ENCODE measurements at places on chromosomes 1 and 21.

DNA sequence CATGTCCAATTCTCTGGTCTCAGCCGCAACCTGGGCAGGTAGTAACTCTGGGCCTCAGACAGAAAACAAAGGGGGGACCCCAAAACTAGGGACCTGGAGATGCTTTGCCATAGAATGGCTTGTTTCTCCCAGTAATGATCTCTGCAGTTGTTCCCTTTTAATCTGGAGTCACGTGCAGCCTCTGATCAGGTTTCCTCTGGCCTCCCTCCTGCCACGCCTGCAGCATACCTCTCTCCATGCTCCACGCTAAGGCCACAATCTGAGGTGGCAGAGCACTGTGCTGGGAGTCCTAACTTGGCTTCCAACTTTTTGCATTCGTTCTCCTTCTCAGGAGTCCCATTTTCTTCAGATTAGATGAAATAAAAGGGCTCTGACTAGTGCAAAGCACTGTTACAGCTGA, 1.9 kb downstream of the PABPC4 start:
- DNase-seq: no peak

DNA sequence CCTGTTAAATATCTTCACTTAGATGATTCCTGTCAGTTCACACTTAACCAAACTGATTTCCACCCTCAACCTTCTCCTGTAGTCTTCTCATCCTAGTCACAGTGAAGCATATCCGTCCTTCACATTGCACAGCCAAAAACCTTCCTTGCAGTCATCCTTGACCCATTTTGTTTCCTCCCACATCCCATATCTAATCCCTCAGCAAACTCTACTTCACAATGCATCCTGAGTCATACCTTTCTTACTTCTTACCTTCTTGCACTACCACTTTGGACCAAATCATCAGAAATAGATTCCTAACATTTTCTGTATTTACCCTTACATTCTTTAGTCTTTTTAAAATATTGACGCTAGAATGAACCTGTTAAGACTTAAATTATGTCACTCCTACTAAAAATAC, 86.9 kb downstream of the OLFML2B start:
- no peak for DNase-seq

DNA sequence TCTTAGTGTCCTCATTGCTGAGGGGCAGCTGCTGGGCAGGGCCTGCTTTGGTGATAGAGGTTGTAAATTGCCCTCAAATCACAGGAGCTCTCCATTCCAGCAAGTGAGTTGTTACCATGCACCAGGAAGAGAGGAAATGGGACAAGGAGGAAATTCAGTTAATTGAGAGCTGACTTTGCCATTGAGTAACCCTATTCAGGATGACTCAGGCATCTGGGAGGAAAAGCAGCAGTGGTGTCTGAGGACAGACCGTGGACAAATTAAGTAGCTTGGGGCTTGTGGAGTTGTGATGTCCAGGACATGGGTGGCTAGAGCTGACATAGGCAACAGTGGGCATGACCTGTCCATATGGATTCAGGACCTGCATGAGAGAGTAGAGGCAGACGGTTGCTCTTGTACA, 5.9 kb downstream of the ARHGEF10L start:
- no peak for DNase-seq

- peak; percentile 56 for DNase-seq
Observed at GRCh38 chr21:43646550-43647260, 12.6 kb downstream of the HSF2BP start.

- no peak for DNase-seq
Observed at GRCh38 chr1:94951046-94951445, 24.1 kb upstream of the CNN3 start.

DNA sequence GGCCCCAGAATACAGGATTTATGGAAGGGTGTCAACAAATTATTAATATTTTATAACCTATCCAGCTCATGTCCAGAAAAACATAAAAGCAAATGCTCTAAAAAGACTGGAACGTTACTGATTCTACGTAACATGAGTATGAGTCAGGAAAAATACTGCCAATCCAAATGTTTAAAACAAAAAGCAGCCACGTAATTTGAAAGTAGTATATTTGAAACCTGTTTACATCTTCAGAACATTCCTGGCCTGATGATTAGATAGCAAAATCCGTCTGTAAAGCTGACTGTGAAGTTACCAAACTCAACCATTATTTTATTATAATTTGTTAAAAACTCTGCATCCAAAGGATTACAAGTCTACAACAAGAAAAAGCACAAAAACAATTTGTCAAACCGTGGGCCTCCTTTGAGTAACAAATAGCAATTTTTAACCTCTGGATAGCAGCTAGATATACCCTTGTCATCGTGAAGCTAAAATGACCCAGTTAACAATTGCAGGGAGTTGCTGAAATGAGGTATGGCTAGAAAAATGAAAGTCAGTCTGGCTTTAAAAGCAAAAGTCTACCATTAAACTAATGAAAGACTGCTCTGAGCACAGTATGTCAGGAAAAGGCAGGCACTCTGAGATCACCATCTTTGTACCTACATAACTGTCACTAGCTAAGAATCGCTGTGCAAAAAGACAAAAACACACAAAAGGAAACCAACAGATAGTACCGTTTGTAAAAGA, 1.2 kb downstream of the UBR4 start:
- no peak for DNase-seq

Data from NCI-H524 treated with DMSO at 0.1 percent for 48 hours (cell line).